ENCODE measurements at places on chromosomes 12 and 14.

- DNase-seq = no peak
These were observed 127.0 kb downstream of the GCH1 start for GRCh38 chr14:54775486-54776140.

DNA sequence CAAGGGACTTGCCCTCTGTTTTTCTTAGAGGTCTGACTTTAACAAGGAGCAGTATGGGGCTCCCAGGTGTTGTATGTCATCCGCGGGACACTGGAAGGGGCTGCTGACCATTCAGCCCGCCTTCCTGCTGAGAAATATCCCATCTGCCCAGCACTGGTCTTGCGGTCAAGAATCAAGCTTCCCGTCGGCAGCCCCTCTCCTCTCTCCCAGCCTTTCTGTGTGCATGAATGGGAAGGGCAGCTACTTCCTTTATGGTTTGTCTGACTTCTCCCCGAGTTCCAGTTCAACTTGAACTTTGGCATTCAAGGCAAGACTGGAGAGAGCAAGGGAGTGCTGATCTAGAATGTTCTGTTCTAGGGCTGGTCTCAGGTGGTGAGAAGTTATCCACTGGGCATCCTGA, 51.5 kb downstream of the PSMA6 start:
- DNase-seq = no peak

- DNase-seq = no peak
These were observed 700 bp downstream of the SIX6 start for GRCh38 chr14:60509438-60510253.

- no peak for DNase-seq
These were observed 4.3 kb downstream of the CCDC196 start for GRCh38 chr14:66490143-66491111.

- DNase-seq = no peak
These were observed 125.7 kb upstream of the DDHD1 start for GRCh38 chr14:53278602-53279506.

- no peak for DNase-seq
These were observed 12.9 kb upstream of the KRT73 start for GRCh38 chr12:52631264-52631663.

Data from inflammatory macrophage treated with lipopolysaccharide for 1 hour (primary cell).